ENCODE measurements at places on chromosomes 5 and 9. TPM values are rescaled to one million over a fixed set of nuclear protein-coding genes. Genes with fewer than 3 reads are reported as not detected.

Gene SLIT3
- polyA plus RNA-seq: 6.8 TPM

Gene GDA
- polyA plus RNA-seq: 1.1 TPM

Gene ZBED3
- polyA plus RNA-seq: 7.3 TPM

Gene FBXW2
- polyA plus RNA-seq: 29.2 TPM

DNA sequence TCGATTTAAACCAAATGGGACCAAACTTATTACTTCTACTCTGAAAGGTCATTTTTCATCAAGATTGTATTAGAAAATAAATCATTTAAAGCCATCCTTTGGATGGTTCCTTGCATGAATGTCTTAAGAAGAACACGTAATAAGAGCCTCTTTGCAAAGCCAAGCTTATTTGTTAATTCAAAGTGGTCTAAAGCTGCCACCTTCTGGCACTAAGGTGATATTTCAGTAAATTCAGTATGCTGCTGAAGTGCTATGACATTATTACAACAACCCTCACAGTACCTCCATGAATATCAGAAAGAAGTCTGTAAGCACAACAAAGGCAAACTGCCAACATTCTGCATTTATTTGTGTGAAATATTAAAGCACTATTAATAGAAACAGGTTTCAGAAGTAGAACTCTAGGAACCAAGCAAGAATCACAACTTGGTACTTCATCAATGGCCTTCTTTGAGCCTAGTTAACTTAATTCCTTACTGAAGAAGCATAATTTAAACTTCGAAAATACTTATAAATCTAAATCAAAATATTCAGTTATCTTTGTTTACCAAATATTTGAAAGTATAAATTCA, 53.1 kb upstream of the TYRP1 start:
- peak; percentile 4 for DNase-seq

DNA sequence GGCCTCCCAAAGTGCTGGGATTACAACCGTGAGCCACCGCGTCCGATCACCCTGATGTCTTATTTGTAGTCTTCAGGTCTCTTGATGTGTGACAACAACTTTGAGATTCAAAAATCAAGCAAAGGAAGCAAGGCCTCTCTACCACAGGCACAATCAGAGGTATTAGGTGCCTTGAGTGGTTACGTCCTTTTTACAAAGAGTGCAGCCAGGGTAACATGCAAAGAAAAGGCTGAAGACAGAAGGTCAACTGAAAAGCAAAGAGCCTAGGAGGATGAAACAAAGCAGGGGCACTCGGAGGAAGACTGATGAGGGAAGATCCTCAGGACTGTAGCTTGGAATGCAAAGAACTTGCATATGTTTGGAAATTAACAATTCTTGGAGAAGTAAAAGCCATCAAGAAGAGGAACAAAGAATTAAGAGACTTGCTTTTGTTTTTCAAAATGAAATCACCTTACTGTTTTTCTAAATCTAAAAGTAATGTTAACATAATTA, 362.1 kb downstream of the EBF1 start:
- no peak for DNase-seq

GRCh38 chr5:152514827-152515397, 109.8 kb upstream of the NMUR2 start:
- DNase-seq: peak; percentile 20

DNA sequence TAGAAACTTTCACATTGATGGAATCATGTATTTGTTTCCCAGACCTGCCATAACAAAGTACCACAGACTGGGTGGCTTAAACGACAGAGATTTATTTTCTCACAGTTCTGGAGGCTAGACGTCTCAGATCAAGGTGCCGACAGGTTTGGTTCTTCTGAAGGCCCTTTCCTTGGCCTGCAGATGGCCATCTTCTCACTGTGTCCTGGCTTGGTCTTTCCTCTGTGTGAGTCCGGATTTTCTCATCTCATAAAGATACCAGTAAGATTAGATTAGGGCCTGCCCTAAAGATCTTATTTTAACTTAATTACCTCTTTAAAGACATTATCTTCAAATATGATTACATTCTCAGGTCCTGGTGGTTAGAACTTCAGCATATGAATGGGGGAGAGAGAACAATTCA, 5.8 kb downstream of the USP20 start:
- no peak for DNase-seq

GRCh38 chr5:143213231-143213850, 190.1 kb downstream of the NR3C1 start:
- DNase-seq: no peak

DNA sequence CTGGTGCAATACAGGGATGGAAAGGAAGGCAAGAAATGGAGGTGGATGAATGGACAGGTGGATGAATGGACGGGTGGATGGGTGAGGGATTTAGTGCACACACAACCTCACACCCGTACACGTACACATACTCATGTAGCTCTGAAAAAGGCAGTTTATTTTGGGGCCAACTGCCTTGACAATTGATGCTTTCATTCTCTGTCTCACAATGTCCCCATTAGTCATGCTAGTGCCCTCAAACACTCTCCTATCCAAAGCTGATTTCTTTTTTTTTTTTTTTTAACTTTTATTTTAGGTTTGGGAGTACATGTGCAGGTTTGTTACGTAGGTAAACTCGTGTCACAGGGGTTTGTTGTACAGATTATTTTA, 495.0 kb downstream of the DMAC1 start:
- DNase-seq: no peak

All from forelimb muscle (tissue), 1 donor.